ENCODE measurements at places on chromosomes 4 and X.

GRCh38 chr4:107036584-107037198, 578 bp upstream of the DKK2 start:
- no peak for DNase-seq

DNA sequence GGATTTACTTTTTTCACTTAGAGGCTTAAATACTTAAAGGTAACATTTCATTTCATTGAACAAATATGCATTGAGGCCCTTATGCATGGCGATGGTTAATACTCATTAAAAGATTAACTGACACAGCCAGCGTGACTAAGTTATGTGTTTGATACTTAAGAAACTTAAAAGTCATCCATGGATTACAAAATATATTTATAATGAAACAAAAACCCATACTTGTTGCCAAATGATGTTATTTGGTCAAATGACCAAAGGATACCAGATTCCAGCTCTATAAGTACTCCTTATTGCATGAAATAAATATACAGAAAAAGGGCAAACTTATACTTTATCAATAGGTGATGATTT, 26.7 kb downstream of the ZNF330 start:
- no peak for DNase-seq

- DNase-seq, result no peak
Measured at GRCh38 chrX:48779399-48779798, 7.0 kb upstream of the GATA1 start.

GRCh38 chrX:129577473-129577872, 37.4 kb downstream of the OCRL start:
- DNase-seq, result no peak

DNA sequence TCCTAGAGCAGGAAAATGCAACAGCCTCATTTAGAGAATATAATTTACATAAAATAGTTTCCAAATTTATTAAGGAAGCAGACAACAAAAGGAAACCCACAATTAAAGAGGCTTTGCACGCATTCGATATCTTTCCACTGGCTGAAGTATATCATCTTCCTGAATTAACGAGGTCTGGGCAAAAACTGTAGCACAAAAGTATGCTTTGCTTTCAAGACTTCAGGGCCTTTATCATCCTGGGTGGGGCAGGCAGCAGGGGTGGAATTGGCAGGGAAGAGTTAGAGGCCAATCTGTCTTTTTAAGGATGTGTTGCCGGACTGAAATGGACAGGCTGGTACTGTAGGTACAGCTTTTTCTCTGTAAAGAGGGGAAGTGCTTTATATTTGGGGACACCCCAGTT, 17.0 kb upstream of the STX18 start:
- DNase-seq, result no peak

GRCh38 chrX:9443327-9443726, 21.5 kb upstream of the TBL1X start:
- no peak for DNase-seq

DNA sequence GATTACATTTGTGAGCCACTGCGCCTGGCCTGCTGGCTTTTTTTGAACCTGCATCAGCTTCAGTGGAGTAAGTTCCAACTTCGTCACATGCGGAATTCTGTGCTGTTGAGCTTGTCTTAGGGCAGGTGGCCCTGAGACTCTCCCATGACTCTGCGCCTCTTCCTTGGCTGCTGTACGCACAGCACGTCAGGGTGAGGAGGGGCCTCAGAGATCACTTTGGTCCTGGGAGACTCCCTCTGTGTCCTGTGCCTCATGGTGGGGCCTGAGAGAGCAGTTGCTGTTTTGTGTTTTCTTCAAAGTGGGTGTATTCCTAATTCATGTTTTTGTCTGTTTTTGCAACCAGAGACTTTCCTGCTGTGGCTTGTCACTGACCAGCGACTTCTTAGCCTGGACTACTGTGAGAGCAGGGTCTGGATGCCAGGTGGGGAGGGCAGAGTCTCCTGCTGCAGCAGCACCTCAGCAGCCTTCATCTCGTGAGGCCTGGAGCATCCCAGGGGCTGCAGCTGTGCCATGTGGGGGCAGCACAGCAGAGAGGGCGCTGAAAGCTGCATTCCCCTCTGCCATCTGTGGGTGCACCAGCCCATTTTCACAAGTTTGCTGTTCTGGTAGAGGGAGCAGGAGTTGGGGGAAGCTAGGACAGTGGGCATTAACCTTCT, 107.8 kb downstream of the TNIP2 start:
- DNase-seq, result no peak

- no peak for DNase-seq
Measured at GRCh38 chr4:76377911-76378310, 43.0 kb downstream of the CCDC158 start.

- peak; percentile 58 for DNase-seq
Measured at GRCh38 chrX:13059637-13060499, 15.4 kb upstream of the FAM9C start.

- no peak for DNase-seq
Measured at GRCh38 chr4:3855646-3856045, 89.5 kb downstream of the ADRA2C start.

GRCh38 chr4:158208963-158209640, 1.2 kb upstream of the TMEM144 start:
- DNase-seq, result no peak

GRCh38 chr4:47074816-47075215, 43.4 kb downstream of the GABRB1 start:
- no peak for DNase-seq

DNA sequence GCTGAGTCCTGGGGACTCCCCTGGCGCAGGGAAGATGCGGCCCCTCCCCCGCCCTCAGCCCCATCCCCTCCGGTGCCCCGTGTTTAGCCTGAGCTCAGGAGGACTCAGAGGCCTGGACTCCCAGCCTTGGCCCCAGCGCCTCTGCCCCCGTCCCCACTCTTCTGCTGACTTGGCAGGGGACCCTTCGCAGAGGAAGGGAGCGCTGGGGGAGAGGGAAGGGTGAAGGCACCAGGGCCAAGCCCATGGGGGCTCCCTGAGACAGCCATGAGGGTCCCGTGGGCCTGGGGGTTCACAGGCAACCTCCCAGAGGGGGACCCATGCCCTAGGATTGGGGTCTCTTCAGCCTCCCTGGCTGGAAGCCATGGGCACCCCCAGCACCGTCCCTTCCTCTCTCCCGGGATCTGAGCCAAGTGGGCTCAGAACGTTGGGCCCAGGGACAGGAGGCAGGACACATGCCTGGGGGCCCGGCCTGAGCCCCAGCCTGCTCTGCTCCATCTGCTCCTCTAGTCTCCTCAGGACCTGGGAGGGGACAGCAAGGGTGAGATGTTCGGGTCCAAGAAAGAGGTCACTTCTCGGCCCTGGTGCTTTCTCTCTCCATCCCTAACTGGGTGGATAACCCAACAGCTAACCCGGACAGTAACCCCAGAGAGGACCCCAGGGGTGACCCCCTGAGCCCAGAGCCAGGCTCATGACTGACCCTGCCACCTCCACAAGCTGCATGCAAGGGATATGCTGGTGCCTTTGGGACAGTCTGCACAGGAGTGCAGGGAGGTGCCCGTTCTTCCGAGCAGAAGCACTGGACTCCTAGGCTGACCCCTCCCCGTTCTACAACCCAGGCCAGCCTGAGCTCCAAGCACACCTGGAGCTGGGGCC, 1.5 kb upstream of the CPLX1 start:
- no peak for DNase-seq

DNA sequence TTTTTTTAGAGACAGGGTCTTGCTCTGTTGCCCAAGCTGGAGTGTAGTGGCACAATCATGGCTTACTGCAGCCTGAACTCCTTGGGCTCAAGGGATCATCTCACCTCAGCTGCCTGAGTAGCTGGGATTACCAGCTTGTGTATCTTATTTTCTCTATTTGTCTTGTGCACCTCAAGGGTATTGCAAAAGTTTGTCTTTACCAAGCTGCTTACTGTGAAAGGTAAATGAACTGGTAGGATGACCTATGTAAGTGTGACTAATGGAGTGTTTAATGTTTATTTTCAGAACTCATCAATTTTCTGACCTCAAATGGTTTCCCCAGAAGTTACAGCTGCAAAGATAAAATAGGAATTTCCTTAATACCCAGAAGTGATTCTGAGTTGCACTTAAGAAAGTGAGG, 5.3 kb upstream of the FGA start:
- DNase-seq, result no peak

DNA sequence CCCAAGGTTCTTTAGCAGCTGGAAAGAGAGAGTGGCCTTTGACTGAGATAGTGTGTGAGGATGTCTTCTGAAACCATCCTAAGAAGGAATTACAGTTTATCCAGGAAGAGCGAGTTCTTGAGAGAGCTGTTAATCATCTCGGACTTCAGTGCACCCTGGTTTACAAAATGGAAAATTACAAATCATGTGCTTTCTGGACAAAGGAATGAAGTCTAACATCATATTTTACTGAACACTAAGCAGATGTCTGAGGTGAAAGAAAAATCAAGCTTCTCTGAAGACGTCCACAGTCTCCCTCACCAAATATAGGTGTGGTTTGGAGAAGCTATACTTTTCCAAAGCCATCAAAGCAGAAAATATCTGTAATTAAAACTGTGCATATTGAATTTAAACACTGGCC, 30.8 kb upstream of the CYP2U1 start:
- no peak for DNase-seq

GRCh38 chr4:151721466-151721865, 39.3 kb downstream of the GATB start:
- DNase-seq, result no peak

DNA sequence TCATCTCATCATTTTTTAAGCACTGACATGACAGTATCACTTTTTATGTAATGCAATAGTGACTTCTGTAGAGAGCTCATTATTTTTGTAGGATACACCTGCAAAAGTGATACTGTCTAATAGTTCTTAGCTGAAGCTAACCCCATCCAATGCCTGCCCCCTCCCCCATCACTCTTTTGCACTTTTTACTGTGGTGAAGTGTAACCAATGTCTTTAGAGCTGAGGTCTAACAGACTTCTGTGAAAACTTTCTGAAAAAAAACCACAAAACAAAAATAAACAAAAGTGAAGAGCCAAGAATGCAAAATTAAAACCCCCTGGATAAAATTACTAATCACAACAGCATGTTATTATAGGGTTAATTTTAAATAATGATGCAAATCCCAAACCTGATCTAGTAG, 301.1 kb downstream of the ANK2 start:
- no peak for DNase-seq

- DNase-seq, result no peak
Measured at GRCh38 chrX:103158317-103158621, 56.6 kb upstream of the BEX4 start.

DNA sequence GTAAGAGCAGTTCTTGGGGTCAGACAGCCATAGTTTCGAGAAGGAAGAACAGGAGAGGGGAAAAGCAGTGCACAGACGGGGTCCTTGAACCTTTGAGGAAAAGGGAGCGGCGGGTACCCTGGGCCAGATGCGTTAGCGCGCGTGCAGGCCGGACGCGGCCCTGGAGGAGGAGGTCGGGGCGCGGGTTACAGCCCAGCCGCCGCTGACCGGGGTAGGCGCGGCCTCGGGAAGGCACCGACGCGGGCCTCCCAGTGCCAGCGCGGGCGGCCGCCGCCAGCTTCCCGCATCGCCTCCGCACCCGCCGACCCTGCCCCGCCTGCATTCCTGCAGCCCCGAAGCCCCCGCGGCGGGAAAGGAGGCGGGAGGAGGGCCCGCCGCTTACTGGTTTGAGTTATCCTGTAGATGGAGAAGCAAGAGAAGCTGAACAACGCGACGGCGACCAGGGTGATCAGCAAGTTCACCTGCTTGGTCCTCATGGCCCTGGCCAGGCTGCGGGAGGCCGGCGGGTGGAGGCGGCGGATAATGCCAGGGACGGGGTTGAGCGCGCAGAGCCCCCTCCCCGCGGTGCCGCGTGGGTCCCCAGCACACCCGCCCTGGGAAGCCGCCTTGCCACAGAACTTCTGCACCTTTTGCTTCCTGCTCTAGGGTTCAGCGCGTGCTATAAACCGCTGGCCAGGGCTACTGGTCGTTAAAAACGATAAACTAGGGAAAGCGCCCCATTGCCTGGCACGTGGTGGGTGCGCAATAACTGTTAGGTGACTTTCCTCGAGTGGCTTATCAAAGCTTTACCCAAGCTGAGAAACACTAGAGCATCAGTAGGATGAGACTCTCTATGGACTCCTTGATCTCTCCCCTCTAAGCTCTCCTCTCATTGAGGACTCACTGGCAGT, at the start of gene MGAT4D:
TSS of gene MGAT4D (minus strand) at position 547 of the 890 bp plus-strand sequence. CDS start at position 476, 71 bp downstream.
- no peak for DNase-seq

GRCh38 chr4:109156356-109156755, 146.1 kb downstream of the COL25A1 start:
- no peak for DNase-seq

GRCh38 chrX:110671068-110671803, 124.4 kb downstream of the CHRDL1 start:
- DNase-seq, result no peak

DNA sequence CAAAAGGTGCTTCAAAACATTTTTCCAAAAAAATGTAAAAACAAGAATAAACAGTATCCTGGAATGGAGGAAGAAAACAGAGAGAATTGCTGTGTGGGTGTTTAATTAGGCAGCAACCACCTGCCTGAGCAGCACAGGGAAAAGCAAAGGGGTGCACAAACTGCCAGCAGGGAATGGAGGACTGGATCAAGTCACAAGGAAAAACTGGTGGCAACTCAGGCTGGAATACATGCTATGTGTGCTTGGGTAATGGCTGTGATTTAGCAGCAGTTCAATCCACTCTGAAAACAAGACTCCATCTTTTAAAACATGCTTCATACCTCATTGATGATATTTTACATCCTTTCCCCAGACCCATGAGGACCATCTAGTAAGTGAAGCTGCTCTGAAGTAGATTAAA, 179.5 kb downstream of the HS6ST2 start:
- no peak for DNase-seq

DNA sequence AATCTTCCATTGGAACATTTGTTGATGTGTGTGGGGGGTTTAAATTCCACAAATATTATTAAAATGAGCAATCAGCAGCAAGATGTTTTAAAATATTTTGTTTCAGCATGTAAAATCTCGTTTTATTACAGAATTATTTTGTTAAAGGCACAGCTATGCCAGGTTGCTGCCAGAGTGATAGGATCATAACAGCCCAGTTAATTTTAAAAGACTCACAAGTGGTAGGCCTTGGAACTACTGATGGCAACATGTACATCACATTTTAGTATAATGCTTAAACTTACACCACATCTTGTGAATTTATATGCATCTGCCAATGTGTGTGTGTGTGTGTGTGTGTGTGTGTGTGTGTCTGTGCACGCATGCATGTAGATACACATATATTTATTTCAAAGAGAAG, 97.8 kb upstream of the SPRY1 start:
- no peak for DNase-seq

DNA sequence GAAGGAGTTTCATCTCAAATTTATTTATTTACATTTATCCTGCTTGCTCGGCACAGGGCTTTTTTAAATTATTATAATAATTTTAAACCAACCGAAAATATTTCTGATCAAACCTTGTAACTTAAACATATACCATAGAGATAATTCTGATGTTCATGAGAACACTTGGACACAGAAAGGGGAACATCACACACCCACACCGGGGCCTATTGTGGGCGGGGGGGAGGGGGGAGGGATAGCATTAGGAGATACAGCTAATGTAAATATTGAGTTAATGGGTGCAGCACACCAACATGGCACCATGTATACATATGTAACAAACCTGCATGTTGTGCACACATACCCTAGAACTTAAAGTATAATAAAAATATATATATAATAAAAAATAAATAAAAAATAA, 2.9 kb downstream of the ANXA5 start:
- DNase-seq, result no peak

GRCh38 chrX:150575419-150575814, 7.0 kb downstream of the MTM1 start:
- no peak for DNase-seq
